ENCODE measurements at places on chromosomes 12 and 14.

- no peak for DNase-seq
These were observed 26.5 kb upstream of the PLD4 start for GRCh38 chr14:104898195-104898558.

DNA sequence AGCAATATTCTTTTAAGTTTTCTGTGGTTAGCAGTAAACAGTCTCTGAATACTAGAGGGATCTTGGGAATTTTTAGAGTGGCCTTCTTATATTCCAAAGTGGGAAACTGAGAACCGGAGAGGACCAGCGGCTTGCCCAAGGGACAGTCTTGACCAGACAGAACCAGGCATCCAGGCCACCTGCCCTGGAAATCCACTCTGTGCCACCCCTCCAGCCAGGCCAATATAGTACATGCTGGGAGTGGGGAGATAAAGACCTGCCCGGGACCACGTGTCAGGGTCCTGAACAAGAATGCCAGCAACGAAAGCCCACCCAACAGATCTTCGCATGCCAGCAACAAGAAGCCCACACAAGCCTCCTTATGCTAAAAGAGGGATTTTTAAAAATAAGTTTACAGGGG is 49.4 kb upstream of the RIN3 start:
- no peak for DNase-seq

DNA sequence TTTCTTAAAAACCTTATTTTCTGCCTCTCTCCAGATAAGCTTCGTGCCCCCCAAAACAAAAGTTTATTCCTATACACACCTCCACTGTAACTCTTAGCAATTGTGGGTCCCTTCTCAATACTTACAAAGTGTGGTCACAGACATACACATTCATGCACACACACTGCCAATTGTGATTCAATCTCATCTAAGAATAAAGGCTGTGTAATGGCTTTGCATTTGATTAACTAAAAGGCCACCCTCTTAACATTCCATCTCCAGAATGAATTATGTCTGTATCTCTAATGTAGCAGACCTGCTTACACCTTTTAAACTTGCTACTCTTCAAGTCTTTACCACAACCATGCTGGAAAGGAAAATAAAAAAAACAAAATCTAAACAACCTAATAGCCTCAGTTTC is 49.5 kb downstream of the MYF5 start:
- DNase-seq, result no peak

- no peak for DNase-seq
These were observed 716.1 kb upstream of the LMO3 start for GRCh38 chr12:17322090-17322489.

DNA sequence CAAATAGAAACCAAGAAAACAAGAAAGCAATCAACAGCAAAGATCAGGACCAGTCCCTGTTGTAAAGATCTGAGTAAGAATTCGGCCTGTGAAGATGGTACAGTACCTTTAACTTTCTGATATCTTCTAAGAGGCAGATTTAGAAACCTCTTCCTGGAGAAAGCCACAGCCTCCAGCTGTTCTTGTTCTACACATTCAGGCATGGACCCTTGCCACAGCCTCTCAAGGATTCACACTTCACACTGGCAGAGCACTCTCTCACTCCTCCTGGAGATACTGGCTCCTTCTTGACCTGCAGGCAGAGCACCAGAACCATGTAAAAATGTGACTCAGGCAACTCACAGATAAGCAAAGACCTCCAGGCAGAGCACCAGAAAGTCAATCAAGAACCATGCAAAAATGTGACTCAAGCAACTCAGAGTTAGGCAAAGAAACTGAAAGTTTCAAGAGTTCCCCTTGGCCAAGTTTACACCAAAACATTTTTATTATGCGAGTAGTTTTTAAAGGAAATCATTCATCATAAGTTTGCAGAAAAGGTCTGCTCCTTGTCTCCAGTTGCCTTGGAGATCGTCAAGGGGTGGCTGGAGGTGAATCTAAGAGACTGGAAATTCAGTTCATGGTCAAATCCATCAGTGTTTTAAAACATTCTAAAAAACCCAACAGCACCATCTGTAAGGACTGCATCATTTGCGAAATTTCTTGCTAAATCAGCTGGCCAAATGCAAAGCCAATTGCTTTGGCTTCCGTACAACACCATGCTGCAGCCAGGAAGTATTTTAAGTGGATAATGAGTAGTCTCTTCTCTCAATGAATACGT is 119.3 kb upstream of the MDM1 start:
- no peak for DNase-seq

DNA sequence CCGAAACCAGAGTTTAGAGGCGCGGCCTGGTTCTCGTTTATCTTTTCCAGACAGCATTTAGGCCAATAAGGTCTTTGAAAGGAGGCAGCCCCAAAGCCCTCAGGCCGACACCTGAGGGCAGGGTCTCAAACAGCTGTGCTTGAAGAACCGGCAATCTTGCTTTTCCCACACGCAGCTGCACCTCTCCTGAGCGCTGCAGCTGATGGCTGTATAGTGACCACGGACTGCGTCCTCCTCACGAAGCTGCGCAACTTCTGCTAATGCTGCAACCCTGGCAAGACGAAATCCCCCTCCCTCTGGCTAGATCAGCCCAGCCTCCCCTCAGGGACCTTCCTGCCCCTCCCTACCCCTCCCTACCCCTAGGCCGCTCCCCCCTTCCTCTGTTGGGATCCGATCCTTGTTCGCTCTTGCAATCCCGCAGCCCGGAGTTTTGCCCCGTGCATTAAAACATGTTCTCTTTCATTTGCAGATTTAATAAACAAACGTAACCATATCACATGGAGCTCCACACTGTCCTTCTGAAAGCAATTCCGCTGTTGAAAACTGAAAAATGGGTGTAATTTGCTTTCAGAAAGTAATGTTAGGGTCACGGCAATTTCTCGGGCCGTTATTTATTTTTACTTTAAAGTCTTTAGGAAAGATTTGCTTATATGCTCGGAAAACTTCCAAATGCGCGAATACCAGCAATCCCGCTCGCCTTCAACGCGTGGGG is 4.8 kb upstream of the PAX9 start:
- no peak for DNase-seq

- peak; percentile 87 for DNase-seq
These were observed 43.5 kb downstream of the TMX1 start for GRCh38 chr14:51283402-51284085.

DNA sequence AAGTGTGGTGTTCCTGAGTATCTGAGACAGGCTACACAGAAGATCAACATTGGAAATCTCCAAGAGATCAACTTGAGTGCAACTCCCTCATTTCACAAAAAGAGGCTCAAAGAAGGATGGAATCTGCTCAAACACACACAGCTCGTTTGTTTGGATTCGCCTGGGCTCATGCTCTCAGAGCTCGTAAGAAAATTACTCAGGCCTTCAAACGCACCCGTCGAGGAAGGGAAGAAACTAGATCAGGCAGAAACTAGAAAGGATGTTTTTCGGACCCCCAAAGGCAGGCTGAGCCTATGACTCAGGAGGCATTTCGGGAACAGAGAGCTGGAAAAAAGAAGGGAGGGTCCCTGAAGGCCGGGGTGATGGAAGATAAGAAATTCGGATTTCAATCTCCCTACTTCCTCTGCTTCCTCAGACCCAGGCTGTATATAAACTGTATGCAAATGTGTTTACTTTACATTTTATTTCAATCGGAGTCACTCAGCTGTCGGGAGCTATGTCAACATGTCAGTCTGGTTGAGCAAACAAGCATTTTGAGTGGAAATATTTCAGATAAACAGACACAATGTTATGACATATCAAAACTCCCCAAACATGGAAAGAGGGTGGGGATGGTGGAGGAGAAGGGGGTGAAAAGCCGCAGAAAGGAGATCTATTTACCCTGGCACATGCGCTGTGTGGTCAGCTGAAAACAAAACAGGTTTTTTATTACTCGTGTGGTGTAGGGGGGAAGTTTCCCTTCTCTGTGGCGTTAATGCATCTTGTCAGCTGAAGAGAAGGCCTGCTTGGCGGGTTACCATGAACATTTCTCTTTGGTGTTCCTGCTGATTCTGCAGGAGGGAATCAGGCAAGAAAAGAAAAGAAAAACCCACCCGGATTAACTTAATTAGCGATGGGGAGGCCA is 129.1 kb upstream of the TBX3 start:
- DNase-seq, result peak; percentile 61

DNA sequence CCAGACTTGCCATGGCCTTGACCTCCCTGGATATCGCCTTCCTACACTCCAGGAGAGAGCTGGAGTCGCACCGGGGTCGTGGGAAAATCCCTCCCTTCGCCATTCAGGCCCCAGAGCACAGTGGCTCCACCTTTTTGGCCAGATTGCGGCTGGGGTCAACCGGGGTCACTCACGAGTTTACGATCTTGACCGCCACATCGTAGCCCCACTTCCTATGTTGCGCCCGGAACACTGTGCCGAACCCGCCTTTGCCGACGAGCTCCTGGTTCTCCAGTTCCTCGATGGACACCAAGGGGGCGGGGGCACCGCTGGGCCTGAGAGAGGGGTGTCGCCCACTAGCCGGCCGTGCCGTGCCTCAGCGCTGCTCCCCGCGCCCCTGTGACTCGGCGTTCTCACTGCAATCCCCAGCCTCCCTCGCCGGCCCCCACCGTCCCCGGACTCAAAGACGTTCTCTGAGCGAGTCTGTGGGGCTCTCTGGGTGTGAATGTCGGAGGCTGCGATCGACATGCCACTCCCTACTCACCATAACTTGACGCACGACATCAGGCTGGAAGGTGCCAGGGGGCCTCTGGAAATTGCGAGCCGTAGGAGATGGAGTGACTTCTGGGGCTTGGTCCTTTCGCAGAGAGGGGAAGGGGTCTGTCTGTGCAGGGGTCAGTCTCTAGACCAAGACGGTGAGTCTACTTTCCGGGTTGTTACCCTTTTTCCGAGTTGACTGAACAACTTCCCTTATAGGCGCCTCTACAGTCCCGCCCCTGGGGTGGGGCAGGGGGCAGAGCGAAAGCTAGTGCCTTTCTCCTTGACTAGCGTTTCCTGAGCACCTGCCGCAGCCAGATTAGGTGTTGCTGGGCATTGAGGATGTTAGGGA is at the start of gene RIPK3:
Gene RIPK3, minus strand, starts transcription at position 708 of the 868 bp plus-strand sequence. Its CDS starts 165 bp downstream, at position 543.
- no peak for DNase-seq

- DNase-seq, result no peak
These were observed 21.0 kb upstream of the SLC6A12 start for GRCh38 chr12:234891-235415.

DNA sequence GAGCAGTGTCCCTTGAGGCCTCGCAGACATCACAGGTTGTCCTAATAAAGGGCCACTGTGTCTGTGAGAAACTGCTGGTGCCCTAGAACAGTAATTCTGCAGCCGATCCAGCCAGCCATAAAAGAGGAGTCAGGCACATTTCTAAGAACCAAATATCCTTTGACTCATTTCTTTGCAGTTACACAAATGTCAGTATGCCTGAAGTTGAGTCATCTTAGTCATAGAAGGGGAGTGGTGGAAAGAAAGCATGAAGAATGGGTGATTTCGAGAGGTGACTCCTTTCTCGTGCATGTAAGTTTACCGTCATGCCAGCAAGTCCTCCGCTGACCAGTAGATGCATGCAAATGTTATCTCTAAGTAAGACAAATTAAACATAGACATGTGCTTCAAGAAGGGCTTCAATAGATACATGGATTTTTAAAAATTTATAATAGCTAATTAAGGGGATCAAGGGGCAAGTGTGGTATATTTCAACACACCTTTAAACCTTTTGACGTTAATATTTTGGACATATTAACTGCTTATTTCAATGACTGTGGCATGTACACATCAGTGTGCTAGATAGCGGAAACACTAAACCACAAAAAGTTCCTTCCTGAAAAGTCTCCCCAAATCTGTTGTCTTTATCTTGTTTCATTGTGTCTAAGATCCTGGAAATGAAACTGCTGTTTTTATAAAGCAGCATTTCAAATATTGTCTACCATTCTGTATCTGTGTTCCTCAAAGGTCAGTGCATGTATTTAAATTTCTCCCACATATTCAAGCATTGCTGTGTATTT is 497.4 kb downstream of the NPAS3 start:
- no peak for DNase-seq

DNA sequence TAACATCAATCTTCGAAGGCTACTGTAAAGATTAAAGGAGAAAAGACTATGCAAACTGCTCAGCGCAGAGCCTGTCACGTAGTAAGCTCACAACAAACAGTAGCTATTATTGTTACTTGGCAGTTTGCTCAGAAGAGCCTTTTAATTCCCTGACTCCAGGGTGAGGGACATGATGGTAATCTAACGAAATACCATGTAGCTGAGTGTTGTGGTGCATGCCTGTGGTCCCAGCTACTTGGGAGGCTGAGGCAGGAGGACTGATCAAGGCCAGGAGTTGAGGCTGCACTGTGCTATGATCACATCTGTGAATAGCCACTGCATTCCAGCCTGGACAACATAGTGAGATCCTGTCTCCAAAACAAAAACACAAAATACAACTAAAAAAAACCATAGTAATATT is 22.8 kb downstream of the HEBP1 start:
- DNase-seq, result no peak

GRCh38 chr14:72962829-72963312 is 36.6 kb downstream of the DCAF4 start:
- DNase-seq, result no peak

DNA sequence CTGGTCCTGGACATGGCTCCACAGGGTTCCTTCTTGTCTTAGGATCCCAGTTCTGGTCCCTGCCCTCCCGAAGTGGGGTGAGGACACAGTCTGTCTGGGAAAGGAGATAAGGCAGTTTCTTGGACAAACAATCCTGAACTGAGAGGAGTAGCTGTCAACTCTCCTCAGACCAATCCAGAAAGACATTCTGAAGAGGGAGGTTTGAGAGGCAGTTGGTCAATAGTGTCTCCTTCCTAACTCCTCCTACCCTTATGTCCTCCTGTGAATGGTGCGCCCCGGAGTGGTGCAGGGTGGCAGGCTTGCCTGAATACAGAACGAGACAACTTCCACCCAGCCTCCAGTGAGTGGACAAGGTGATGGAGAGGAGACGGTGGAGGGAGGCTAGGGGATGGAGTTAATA is 15.4 kb upstream of the ASIC1 start:
- no peak for DNase-seq

DNA sequence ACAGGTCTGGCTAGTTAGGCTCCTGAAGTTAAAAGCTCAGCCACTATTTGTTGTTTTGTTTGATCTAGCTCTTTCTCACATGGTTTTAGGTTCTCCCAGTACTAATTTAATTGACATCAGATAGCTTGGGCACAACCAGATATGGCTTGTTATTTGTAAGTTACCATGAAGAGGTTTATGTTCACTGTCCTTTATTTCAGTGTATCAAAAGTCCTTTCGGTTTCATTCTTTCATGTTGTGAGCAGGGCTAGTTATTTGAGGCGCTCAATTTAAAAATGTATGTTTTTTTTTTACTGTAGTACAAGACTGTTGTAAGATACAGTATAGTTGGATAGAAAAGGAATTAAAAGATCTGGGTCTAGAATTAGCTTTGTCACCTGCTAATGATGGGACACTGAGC is 7.0 kb downstream of the GPX2 start:
- DNase-seq, result no peak

DNA sequence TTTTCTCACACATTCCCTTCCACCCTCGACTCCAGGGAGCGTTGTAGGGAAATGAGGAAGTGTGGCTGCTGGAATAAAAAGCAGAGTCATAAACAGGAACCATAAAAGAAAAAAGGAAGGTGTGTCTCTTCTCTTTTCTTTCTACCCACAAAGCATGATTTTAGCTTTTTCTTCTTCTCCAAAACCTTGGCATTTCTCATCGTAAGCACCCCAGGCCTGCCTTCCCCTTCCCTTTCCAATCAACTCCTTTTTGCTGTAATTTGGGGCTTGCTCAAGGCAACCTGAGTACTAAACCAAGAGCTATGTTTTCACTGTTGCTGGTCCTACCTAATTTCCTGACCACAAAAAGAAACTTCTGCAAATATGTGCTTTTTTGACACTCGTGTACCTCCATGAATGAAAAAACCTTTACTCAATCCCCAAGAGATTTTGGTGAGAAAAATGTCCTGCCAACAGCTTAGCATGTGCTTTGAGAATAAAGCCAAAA is 9.2 kb downstream of the PLBD1 start:
- DNase-seq, result no peak

All from left kidney (tissue), 8 donors.